H1 (cell line): ENCODE measurements at places on chromosomes 4 and X.
A peak's percentile ranks its signal among the peaks of the same experiment; 100 is the strongest.

- no peaks in the 10 kb centered on the region for H3K27me3 ChIP-seq
- H3K36me3 ChIP-seq = no peaks in the 10 kb centered on the region
- DNase-seq = no peak
Observed at GRCh38 chr4:133555671-133556070, 406.6 kb downstream of the PCDH10 start.

- H3K4me1 ChIP-seq = no peaks in the 10 kb centered on the region
- H3K27me3 ChIP-seq = no peaks in the 10 kb centered on the region
- H3K27ac ChIP-seq = peak overlapping the region; percentile 36
Observed at GRCh38 chrX:72201836-72202536, 20.4 kb downstream of the PIN4 start.

DNA sequence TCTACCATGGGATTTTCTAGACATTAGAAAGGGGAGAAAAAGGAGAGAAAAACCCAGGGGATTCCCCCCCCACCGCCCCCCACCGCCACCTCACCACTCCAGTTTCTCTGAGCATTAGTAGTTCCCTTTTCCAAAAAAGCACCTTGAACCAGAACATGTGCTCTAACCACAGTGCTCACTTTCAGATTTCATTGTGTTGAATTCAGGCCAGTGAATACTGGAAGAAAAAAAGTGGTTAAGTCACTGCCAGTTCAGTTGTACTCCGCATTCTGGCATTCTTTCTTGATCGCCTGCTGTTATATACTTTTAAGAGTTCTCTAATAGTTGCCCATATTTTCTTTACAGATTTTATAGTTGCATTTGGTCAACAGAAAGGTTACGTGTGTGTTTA is 40.9 kb downstream of the JADE3 start:
- DNase-seq = no peak
- H3K27me3 ChIP-seq = no peaks in the 10 kb centered on the region
- no peak overlapping the region for H3K4me3 ChIP-seq
- H3K4me1 ChIP-seq = peaks cover 9% of the 10 kb centered on the region; the same call in 1 of the 2 replicates
- peak overlapping the region; percentile 62; the same call in 1 of the 2 replicates for H3K27ac ChIP-seq
- H3K36me3 ChIP-seq = no peaks in the 10 kb centered on the region

DNA sequence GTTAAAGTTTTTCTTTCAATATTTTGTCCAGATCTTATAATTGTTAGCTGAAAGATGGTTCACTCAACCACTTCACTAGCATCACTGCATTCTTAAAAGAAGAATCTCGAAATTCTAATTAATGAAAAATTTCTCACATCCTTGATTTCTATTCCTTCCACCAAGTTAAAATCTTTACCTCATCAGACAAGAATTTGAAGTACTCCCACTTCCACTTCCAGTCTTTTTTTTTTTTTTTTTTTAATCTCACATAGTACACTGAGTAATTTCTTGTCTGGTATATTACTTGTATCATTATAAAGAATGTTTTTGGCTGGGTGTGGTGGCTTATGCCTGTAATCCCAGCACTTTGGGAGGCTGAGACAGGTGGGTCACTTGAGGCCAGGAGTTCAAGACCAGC is 73.2 kb downstream of the FBXW7 start:
- H3K4me1 ChIP-seq = no peaks in the 10 kb centered on the region
- H3K36me3 ChIP-seq = no peaks in the 10 kb centered on the region
- no peak overlapping the region for H3K27ac ChIP-seq
- no peak for DNase-seq
- no peaks in the 10 kb centered on the region for H3K27me3 ChIP-seq

- DNase-seq = no peak
- H3K27me3 ChIP-seq = no peaks in the 10 kb centered on the region
- no peaks in the 10 kb centered on the region for H3K4me1 ChIP-seq
- H3K27ac ChIP-seq = no peak overlapping the region
Observed at GRCh38 chrX:63428348-63428747, 77.2 kb upstream of the SPIN4 start.

GRCh38 chr4:88728146-88728545 is 30.5 kb upstream of the NAP1L5 start:
- no peaks in the 10 kb centered on the region for H3K27me3 ChIP-seq
- H3K4me1 ChIP-seq = no peaks in the 10 kb centered on the region
- H3K36me3 ChIP-seq = peaks cover 12% of the 10 kb centered on the region
- H3K27ac ChIP-seq = no peak overlapping the region
- H3K4me3 ChIP-seq = no peak overlapping the region

DNA sequence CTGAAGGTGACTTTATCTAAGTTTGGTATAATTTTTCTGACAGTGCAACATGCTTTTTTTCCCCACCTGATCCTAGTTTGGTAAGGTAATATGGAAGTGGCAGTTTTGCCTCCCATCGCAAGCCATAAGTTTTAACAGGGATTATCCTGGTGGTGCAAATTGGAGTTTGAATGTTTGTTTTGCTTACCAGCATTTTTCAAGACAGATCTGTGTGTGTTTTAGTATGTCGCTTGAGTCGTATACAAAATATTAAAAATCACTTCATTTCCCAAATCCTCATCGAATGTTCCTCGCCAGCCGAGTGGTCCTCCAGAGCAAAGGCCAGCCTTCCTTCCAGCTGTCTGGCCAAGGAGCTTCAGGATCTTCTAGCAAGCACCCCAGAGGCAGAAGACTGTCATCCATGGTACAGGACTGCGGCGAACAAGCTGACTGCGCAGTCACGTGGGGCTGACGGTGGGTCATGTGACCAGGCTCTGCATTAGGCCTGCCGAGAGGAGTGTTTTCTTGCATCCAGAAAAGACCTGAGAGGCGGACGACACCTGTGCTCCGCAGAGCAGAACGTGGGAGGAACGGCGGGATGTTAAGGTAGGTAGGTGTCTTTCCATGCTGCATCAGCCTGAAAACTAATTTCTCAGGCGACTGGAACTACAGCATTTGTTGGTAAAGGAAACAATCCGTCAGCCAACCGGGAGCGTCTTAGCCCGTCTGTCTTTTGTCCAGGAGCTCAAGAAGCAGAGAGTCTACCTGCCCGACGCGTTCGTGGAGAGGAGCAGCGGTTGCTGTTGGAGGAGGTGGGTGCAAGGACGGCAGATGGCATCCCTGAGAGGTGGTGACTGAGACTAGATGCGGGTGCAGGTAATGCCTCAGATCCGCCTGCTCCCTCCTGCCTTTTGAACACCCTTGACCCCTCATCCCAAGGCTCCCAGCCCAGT is at the start of gene GPRASP3:
Gene GPRASP3, plus strand, starts transcription at position 507 of the 932 bp plus-strand sequence. CDS start 28,253 bp downstream, outside the sequence.
- peaks cover 5% of the 10 kb centered on the region; the same call in 1 of the 2 replicates for H3K4me1 ChIP-seq
- no peaks in the 10 kb centered on the region for H3K36me3 ChIP-seq
- no peaks in the 10 kb centered on the region for H3K27me3 ChIP-seq
- DNase-seq = peak; percentile 74

- no peak for DNase-seq
- no peaks in the 10 kb centered on the region for H3K27me3 ChIP-seq
- no peak overlapping the region for H3K4me3 ChIP-seq
- no peaks in the 10 kb centered on the region for H3K4me1 ChIP-seq
Observed at GRCh38 chr4:12409507-12410190, 981.0 kb upstream of the HS3ST1 start.

DNA sequence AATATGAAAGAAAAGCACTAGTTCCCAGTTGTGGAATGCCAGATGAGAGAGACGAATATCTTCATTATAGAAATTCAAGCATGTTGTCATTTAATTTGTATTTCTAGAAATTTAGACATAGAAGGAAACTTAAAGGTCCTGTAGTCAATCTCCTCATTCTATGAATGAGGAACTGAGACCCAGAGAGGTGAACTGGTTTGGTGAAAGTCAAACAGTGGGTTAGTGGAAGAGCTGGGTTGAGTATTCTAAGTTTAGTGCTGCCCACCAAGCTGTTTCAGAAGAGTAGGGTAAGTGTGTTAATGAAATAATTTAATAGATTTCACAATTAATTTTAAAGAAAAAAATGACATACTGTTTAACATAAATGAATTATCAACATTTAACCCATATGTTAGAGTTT is 655.2 kb downstream of the FAM133A start:
- DNase-seq = no peak
- H3K27ac ChIP-seq = no peak overlapping the region
- no peaks in the 10 kb centered on the region for H3K4me1 ChIP-seq
- no peaks in the 10 kb centered on the region for H3K27me3 ChIP-seq
- H3K36me3 ChIP-seq = no peaks in the 10 kb centered on the region

- H3K4me3 ChIP-seq = no peak overlapping the region
- H3K27me3 ChIP-seq = no peaks in the 10 kb centered on the region
- DNase-seq = no peak
- H3K4me1 ChIP-seq = no peaks in the 10 kb centered on the region
- no peak overlapping the region for H3K27ac ChIP-seq
- H3K36me3 ChIP-seq = no peaks in the 10 kb centered on the region
Observed at GRCh38 chr4:61162116-61162515, 38.0 kb upstream of the ADGRL3 start.

DNA sequence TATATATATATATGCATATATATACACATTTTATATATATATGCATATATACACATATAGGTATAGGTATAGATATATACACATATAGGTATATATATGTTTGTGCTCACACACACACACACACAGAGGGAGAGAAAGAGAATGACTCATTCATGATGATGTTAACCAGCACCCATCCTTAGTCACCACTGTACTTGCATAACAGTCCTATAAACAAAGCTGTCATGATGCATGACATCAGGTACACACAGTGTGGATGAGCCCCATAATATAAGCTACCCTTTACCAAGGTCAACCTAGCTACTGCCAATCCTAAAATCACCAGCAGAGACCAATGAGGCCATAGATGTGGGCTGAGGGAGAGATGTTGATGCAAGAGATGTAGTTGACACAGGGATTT is 1408.0 kb downstream of the RAPGEF2 start:
- H3K4me3 ChIP-seq = no peak overlapping the region
- no peaks in the 10 kb centered on the region for H3K36me3 ChIP-seq
- H3K27ac ChIP-seq = no peak overlapping the region
- no peak for DNase-seq

- DNase-seq = no peak
- no peak overlapping the region for H3K4me3 ChIP-seq
- H3K27ac ChIP-seq = no peak overlapping the region
- H3K27me3 ChIP-seq = peaks cover 14% of the 10 kb centered on the region
Observed at GRCh38 chrX:132742246-132742645, 216.2 kb downstream of the HS6ST2 start.

- no peak for DNase-seq
- H3K36me3 ChIP-seq = no peaks in the 10 kb centered on the region
- H3K4me1 ChIP-seq = no peaks in the 10 kb centered on the region
- H3K4me3 ChIP-seq = no peak overlapping the region
- no peak overlapping the region for H3K27ac ChIP-seq
Observed at GRCh38 chr4:155676430-155676825, 9.8 kb downstream of the GUCY1A1 start.

DNA sequence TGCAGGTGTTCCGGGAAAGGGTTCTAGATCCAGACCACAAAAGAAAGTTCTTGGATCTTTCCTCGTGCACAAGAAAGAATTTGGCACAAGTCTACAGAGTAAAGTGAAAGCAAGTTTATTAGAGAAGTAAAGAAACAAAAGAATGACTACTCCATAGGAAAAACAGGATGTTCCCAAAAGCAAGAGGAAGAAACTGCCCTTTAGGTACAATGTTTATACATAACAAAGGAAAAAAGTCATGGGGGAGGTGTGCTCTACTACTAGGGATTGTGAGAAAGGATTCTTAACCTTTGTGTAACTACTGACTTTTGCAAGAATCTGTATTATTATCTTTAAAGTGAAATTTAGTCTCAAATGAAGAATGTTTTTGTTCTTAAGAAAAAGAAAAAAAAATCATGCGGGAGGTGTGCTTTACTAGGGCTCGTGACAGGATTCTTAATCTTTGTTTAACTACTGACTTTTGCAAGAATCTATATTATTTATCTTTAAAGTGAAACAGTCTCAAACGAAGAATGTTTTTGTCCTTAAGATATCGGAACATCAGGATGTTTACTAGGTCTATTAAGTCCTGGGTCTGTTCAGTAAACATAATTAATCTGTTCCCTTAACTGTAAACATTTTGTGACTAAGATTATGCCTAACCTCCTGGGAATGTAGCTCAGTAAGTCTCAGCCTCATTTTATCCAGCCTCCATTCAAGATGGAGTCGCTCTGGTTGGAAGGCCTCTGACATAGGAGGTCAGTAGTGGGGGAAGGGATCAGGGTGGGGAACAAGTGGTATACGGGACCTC is 110.4 kb upstream of the BEND4 start:
- no peak overlapping the region for H3K4me3 ChIP-seq
- DNase-seq = no peak
- H3K4me1 ChIP-seq = no peaks in the 10 kb centered on the region

DNA sequence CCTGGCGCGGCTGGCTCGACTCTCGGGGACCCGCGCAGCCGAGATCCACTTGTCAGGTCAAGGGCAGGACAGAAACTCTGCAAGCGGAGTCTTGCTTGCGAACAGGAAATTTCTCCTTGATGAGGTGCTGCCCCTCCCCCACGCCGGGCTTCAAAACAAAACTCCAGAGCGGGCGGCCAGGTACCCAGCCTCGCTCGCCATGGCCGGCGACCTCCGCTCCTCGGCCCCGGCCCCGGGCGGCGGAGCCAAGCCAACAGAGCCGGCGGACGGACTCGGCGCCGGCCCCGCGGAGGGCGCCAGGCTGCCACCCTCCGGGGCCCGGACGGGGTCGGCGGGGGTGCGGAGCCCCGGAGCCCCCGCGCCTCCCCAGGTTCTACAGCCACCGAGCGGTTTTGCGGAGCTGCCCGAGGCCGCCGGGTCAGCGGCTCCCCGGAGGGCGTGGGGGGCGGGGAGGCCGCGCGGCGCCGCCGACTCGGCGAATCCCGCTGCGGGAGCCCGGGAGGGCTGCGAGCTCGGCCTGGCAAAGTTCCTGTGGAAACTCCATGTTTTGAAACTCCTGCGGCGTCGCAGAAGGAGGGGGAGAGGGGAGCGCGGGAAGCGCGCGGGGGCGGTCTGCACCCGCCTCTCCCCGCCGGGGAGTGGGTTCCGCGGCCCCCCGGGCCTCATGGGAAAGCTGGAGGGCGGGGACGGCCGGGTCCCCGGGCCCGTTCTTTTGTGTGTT is 11.7 kb upstream of the BCOR start:
- no peaks in the 10 kb centered on the region for H3K36me3 ChIP-seq
- peak overlapping the region; percentile 47 for H3K4me3 ChIP-seq
- no peak for DNase-seq
- H3K27ac ChIP-seq = no peak overlapping the region; the same call in 1 of the 2 replicates
- H3K4me1 ChIP-seq = no peaks in the 10 kb centered on the region; the same call in 1 of the 2 replicates
- peaks cover 3% of the 10 kb centered on the region for H3K27me3 ChIP-seq

GRCh38 chr4:112818594-112818965 is 181.6 kb downstream of the LARP7 start:
- H3K27me3 ChIP-seq = no peaks in the 10 kb centered on the region
- no peaks in the 10 kb centered on the region for H3K36me3 ChIP-seq
- DNase-seq = no peak
- H3K27ac ChIP-seq = no peak overlapping the region
- H3K4me3 ChIP-seq = peak overlapping the region; percentile 48

DNA sequence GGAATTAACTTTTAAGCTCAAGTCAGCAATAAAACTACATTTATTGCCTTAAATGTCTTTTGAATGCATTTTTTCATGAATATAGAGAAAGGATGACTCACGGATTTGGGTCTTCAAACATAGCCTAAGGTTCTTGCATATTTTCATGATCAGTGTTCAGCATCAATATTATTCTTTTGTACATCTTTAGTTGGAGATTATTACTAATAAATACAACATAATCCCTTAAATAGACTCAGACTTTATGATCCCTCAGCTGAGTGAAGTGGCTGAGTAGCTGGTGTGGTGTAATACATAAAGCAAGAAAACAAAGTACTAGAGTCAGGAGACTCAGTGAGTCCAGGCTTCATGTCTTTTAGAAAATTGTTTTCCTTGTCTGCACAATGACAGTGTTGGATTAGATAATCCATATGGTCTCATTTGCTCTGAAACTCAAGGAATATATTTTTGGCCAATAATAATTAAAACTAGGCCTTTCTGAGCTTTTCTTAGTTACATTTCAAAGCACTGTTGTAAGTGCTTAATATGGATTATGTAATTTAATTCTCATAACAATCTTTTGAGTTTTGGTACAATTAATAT is 78.3 kb upstream of the UNC5C start:
- no peak overlapping the region for H3K4me3 ChIP-seq
- H3K36me3 ChIP-seq = no peaks in the 10 kb centered on the region
- H3K4me1 ChIP-seq = no peaks in the 10 kb centered on the region
- no peak overlapping the region for H3K27ac ChIP-seq
- no peak for DNase-seq
